KBM-7 (cell line): ENCODE measurements at places on chromosomes 7 and 10.
A peak's percentile ranks its signal among the peaks of the same experiment; 100 is the strongest.

DNA sequence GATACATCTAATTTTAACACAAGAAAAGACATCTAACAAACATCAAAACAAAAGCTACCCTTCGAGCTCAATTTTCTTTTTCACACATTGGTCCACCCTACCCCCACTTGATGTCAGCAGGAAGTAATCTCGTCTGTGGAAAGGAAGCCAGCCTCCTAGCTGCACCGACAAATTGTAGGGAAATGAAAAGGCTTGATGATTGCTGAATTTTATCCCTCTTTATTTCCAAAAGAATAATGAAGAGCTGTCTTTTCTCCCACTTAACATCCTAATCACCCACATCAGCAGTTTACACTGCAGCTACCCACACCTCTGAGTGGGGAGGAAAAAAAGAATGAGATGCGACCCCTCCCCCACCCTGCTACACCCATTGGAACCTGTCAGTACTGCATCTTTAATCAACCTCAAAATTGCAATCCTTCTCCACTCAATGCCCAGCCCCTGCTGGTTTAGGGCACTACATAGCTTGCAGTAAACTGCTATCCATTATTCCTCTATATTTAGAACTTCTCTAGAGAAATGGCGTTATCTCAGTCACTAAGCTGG is 10.6 kb upstream of the CPVL start:
- DNase-seq, result no peak

DNA sequence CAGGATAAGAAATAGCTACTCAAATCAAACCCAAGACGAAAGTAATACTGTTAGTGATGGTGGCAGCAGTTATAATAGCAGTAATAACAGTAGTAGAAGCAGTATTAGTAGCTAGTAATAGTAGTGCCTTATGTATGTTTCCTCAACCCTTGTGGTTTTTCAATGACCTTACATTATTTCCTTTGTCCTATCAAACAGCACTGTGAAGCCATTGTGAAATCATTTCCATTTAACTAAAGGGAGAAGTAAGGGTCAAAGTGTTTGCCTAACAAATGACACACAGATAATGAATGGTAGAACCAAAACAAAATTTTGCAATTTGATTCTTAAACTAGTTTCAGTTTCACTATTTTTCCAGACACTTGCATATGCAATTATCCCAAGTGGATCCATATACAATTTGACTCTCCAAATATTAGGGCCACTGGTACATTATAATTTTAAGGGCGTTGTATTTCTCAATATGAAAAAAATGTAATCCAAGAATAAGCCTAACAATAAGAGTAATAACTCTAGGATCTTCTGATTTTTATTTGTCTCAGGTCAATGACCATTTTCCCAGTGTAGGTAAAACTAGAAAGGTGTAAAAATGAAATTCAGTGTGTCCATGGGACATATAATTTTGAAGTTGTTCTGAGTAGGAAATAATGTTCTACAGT is 33.7 kb upstream of the TMEM26 start:
- peak; percentile 17 for DNase-seq

- DNase-seq, result no peak
Observed at GRCh38 chr10:59753267-59753666, at the start of gene MRLN. Gene MRLN, minus strand, starts transcription at chr10:59753455.

DNA sequence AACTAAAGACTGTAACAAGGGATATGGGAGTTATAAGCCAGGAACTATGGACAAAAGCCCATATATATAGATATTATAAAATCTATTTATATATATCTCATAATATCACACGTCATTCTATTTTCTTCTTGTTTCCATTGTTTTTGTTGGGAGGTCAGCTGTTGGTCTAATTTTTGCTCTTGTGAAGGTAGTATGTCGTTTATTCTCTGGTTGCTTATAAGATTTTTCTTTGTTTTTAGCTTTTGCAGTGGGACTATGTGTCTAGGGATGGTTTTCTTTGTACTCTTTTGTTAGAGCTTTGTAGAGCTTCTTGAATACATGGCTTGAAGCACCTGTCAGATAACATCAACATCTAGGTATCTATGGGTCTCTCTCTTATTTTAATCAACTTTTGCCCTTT is 14.0 kb downstream of the ARL4A start:
- no peak for DNase-seq

- DNase-seq, result peak; percentile 51
Observed at GRCh38 chr7:134140889-134141867, 14.0 kb downstream of the LRGUK start.

DNA sequence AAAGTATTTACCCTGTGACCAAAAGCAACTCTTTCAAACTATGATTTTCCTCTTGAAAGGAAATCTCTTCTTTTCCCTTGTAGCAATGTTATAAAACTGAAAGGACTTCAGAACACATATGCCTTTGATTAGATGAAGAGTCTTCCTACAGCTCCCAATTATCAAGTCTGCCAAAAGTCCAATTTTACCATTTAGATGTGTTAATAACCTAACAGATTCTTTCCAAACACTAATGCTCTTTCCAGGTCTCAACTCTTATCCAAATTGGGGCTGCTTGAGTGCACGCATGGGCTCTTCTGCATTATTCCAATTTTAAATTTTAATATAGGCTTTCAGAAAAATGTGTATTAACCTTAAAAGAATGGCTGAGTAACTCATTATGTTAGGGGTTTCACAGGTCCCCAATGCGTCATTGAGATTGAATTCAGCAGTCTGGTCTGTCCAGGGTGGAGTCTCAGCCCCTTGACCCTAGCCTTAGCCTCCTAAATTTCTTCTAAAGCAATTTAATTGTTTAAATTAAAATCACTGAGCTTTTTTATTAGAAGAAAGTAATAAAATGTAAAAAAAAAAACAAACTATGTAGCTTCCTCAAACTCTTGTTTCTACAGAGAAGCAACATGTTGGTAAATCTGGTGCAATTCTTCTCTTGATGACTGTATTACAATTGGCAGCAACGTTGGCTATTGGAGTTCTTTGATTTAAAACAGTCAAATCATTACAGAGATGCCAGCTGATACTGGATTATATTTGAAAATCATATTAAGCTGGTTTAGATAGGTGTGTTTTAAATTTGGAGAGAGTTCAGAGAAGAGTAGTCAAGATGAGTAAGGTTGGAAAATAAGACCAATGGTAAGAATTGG is 170.4 kb downstream of the DKK1 start:
- DNase-seq, result no peak

GRCh38 chr7:121288894-121289293 is 39.9 kb upstream of the WNT16 start:
- no peak for DNase-seq

- no peak for DNase-seq
Observed at GRCh38 chr7:138848056-138848980, 50.3 kb upstream of the ATP6V0A4 start.

- DNase-seq, result no peak
Observed at GRCh38 chr7:156640949-156641485, 443 bp downstream of the RNF32 start.

- DNase-seq, result no peak
Observed at GRCh38 chr7:125098377-125098970, 168.8 kb upstream of the POT1 start.

GRCh38 chr7:141455723-141456122 is 95.5 kb upstream of the AGK start:
- no peak for DNase-seq
